ENCODE measurements at places on chromosomes 5 and 9.
A peak's percentile ranks its signal among the peaks of the same experiment; 100 is the strongest.

DNA sequence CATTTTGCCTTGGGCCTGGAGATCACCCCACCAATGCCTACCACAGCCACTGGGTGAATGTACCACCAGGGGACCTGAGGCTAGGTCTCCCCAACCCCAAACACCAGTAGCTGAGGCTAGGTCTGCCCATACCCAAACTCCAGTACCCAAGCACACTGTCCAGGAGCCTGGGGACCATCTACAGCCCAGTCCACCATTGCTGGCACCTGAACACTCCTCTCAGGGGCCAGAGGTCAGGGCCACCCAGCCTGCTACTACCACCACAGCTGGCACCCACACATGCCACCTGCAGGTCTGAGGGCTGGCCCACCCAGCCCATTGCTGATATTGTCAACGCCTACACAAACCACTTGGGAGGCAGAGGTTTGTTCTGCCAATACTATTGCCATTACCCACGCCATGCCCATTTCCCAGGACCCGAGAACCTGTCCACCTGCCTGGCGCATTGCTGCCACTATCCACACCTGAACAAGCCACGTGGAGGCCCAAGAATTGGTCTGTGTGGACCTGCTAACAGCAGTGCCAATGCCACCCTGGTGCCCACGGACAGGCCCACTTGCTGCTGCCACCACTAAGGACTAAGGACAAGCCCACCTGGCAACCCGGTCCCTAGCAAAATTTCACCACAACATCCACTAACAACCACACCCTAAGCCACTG, 59.2 kb downstream of the ZDHHC21 start:
- DNase-seq: no peak

DNA sequence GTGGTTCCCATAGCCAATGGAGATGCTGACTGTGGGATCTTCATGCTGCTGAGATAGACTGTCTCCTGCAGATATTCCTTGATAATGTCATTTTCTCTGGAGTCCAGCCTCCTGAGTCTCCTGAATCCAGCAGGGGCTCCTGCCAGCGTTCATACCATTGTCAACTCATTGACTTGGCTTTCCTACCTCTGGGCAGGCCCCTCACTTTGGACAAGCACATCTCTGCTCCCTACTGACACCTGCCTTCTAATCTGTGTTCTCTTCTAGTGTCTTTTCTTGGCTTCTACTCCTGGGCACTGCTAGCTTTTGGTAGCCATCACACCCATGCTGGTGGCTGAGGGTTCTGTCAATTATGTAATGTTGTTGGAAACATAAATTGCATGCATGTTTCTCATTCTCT, 138.0 kb downstream of the ADCY2 start:
- DNase-seq: no peak

GRCh38 chr9:136086213-136086881, 8.7 kb downstream of the NACC2 start:
- DNase-seq: peak; percentile 15

GRCh38 chr9:124040186-124040931, 28.8 kb downstream of the LHX2 start:
- no peak for DNase-seq

DNA sequence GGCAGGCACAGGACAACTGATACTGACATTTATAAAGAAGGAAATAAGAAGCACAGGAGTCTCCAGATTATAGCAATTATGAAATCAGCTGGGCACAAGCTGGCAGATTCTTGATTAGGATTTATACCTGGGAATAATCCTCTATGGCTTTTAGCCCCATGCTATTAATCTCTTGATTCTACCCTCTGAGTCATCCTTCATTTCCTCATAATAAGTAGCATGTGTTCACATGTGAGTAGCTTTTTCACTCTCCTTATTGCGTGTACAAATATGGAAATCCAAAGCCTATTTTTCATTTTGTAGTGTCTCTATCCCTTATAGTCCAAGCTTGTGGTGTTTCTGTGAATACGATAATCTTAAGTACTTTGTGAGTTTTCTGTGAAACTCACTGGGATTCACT, 185.0 kb upstream of the PRLR start:
- no peak for DNase-seq
